ENCODE measurements at places on chromosomes 6 and 20. TPM values are rescaled to one million over a fixed set of nuclear protein-coding genes. Genes with fewer than 3 reads are reported as not detected.

The RNF217 gene
- 9.6 TPM for total RNA-seq

The PAK5 gene
- total RNA-seq = not detected

The HCRTR2 gene
- total RNA-seq = not detected

The TSHZ2 gene
- not detected for total RNA-seq

The ZFP57 gene
- total RNA-seq = not detected

The MYH7B gene
- not detected for total RNA-seq

The RAB44 gene
- total RNA-seq = not detected

The MYBL2 gene
- total RNA-seq = 29.7 TPM

The GHRH gene
- total RNA-seq = not detected

The RAB32 gene
- total RNA-seq = 33.2 TPM

The IYD gene
- total RNA-seq = 0.02 TPM

The ADISSP gene
- total RNA-seq = 171 TPM

The GABRR2 gene
- 0.10 TPM for total RNA-seq

The KCNK16 gene
- total RNA-seq = not detected

The SLC17A3 gene
- total RNA-seq = not detected

The DST gene
- 114 TPM for total RNA-seq

The SPAG4 gene
- 0.30 TPM for total RNA-seq

The SNAP91 gene
- not detected for total RNA-seq

The PPP1R3G gene
- not detected for total RNA-seq

The EFCAB8 gene
- total RNA-seq = not detected

The PLA2G7 gene
- total RNA-seq = not detected

The PKIB gene
- total RNA-seq = 0.23 TPM

The HLA-DMB gene
- total RNA-seq = 0.16 TPM

The PTK6 gene
- total RNA-seq = not detected

The SLC32A1 gene
- not detected for total RNA-seq

The TSPO2 gene
- total RNA-seq = 0.34 TPM

The ZNF292 gene
- 5.6 TPM for total RNA-seq

The SNAP25 gene
- total RNA-seq = 2.9 TPM

The CDC25B gene
- total RNA-seq = 57.7 TPM

The UST gene
- total RNA-seq = 14.0 TPM

The TGM3 gene
- total RNA-seq = not detected

The FAM209B gene
- not detected for total RNA-seq

The SLC24A3 gene
- not detected for total RNA-seq

The HLA-DQB2 gene
- not detected for total RNA-seq

The GPR63 gene
- 1.3 TPM for total RNA-seq

The TCF21 gene
- total RNA-seq = 0.03 TPM

The SGK1 gene
- 169 TPM for total RNA-seq

The XKR7 gene
- not detected for total RNA-seq

The CGA gene
- 0.13 TPM for total RNA-seq

The LYRM4 gene
- total RNA-seq = 25.6 TPM

The CRISP2 gene
- not detected for total RNA-seq

The TGM6 gene
- total RNA-seq = not detected

The C4B gene
- total RNA-seq = 0.27 TPM

The DSP gene
- 3.4 TPM for total RNA-seq

The ARMC2 gene
- total RNA-seq = 0.17 TPM

The HNF4A gene
- total RNA-seq = 0.34 TPM

Measured in HT1080 (cell line).